ENCODE measurements at places on chromosomes 7 and 10. TPM values are rescaled to one million over a fixed set of nuclear protein-coding genes. Genes with fewer than 3 reads are reported as not detected.

CUBN gene
- total RNA-seq: 2.0 TPM

TRIP6 gene
- 80.1 TPM for total RNA-seq

DNA sequence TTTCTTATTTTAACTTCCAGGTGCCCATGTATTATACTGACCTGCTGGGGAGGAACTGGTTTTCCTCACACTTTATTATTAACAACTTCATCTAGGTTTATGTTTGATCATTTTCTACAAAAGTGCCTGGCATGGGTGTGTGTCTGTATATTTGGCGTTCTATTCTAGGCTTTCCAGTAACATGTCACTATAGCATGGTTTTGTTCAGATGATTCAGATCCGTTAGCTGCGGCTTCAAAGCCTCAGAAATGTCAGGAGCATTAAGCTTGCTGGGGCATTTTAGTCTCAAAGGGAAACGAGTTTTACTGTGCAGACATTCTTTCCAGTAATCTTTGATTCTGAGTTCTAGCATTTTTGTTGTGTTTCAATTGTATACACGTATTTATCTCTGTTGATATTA, 2.3 kb downstream of the INPP5A start:
- DNase-seq: no peak

DNA sequence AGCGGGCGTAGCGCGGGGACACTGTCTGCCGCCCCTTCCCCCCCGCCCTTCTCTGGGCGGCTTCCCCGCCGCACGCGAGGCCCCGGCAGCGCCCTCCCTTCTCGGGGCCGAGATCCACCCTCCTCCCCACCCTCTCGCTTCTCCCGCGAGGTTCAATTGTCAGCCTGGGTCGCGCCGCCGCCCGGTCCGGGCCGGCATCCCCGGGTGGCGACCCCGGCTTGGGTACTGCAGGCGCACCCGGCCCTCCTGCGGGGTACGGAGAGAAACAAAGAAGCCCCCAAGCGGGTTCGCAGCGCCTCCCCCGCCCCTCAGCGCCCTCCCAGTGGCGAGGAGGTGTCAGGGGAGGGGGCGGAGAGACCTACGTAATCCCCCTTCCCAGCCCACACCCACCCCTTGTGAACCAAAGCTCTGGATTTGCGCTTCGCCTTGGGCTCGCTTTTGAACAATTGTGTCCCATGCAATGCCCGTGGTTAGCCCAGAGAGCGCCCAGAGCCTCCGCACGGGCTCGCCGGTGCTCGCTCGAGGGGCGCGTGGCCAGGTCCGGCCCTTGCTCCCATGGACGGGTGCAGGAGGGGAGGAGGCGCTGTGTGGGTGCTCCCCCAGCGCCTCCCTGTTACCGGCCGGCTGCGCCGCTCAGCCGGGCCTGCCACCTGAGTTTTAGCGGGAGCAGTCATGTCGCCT, 634 bp downstream of the HECW1 start:
- DNase-seq: peak; percentile 30

GRCh38 chr7:20954711-20955619, 168.3 kb upstream of the SP8 start:
- no peak for DNase-seq

DNA sequence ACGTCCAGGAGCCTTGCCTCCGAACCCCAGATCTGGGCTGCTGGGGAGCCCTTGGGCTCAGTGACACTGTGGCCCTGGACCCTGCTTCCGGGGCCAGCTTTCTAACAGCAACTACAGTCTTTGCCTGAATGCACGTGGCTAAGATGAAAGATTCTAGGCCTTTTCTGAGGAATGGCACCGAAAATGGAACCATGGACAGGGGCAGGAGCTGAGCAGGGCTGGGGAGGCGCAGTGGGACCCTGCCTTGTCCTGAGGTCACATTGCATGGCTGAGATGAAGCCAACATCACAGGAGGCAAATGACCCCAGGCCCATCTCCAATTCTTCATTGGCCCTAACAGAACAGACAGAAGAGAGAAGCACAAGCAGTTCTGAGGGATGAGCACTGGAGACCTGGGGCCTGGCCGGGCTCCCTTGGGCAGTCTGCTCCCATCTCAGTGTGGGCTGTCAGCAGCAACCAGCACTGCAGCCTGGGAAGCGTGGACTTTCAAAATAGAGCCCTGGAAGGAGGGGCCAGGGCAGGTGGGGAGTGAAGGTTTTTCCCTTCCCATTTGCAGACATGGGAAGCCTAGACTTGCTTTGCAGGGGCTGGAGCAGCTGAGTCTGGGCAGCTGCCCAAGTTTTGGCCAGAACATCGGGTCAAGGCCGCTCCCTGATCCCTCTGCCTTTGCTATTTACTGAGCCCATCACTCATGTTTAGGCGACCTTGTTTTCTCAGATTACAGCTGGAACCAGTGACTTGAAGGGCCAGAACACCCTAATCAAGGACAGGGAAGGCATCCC, 114.4 kb upstream of the TCERG1L start:
- no peak for DNase-seq

GRCh38 chr7:106284714-106285050, at the start of gene NAMPT:
NAMPT (minus strand) TSS chr7:106284983; CDS start chr7:106284884, 99 bp downstream.
- no peak for DNase-seq
